ENCODE measurements at places on chromosomes 4 and X.

- DNase-seq = no peak
Measured at GRCh38 chr4:55437356-55437796, 41.6 kb downstream of the TMEM165 start.

GRCh38 chr4:123956204-123956603 is 559.6 kb downstream of the SPRY1 start:
- DNase-seq = no peak

DNA sequence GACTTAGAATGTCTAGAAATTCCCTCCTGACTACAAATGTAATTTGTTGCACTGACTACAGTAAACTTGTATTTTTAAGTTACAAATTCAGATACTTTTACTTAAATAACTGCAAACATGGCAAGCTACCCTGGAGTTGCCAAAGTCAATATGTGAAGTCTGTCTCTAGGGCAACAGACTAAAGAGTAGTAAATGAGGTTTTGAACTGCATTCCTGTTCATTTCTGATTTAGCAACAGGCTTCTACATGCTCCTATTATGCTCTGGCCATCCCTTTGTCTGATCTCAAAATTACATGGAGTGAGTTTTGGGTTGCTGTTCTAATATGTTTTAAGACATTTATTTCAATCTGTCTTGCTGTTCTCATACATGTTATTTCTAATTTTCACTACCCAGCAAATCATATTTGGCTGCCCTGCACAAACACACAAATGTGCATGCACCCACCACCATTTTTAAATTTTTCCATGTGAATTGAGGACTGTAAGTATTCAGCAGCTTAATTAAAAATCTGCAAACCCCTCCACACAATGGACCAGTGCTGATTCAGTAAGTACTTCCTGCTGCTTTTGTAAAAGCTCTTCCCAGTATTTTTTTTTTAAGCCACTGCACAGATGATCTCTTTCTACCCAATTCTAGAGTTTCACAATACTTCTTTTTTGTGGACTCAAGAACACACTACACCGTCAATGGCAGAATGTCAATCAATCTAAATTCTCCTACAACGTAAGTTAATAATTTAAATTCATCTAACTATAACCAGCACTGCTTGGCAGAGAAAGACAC is 26.7 kb downstream of the SH3RF1 start:
- no peak for DNase-seq

DNA sequence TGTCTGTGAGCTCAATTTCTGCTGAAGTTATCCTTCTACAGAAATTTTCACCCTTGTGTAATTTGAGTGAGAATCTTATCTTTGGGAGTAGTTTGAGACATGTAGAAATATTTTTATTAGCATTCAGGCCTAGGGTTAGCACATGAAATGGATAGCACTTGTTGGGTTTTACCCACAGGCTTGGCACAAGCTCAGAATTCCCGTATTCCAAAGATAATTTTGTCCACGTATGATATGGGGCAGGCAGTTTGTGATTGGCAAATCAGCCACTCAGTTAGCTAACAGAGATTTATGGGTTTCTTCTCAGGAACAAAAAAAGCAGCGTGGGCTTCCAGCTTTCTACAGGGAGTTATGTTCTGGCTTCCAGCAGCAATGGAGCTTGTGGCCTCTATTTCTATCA is 117.9 kb upstream of the DCAF8L1 start:
- DNase-seq = no peak

GRCh38 chr4:55768291-55768690 is 51.3 kb upstream of the EXOC1L start:
- DNase-seq = no peak

- no peak for DNase-seq
Measured at GRCh38 chr4:4758681-4759080, 100.8 kb upstream of the MSX1 start.

- DNase-seq = no peak
Measured at GRCh38 chrX:68375803-68376202, 57.5 kb downstream of the OPHN1 start.

DNA sequence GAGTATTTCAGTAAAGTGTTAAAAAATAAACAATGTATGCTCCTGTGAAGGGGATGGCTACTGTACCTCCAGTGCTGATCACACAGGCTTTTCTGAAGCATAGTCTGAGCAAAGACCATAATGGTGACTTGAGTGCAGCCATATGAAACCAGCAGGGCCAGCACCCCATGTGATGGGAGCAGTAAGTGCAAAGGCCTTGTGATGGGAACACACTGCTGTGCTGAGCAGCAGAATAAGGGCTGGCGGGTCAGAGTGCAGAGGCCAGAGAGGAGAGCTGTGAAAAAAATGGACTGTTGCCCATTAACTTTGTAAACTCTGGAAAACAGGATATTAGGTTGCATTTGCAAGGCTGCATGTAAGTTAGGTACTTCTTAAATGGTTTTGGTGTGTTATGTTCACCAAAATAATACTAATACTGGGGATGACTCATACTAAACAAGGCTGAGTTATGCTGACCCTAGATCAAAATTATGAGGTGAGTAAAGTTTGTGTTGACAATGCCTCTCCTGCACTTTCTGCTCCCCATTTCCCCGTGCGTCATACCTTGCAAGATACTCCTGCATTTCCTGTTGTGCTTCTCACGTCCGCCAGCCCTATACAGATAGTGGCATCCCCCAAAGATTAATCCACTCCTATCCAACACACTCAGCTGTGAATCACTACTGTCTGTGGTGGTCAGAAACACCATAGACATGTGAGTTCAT is 67.0 kb upstream of the FAM9A start:
- DNase-seq = no peak

GRCh38 chr4:183249854-183250253 is 70.2 kb downstream of the CLDN22 start:
- DNase-seq = no peak

GRCh38 chr4:139567159-139567870 is 11.3 kb upstream of the SETD7 start:
- no peak for DNase-seq

DNA sequence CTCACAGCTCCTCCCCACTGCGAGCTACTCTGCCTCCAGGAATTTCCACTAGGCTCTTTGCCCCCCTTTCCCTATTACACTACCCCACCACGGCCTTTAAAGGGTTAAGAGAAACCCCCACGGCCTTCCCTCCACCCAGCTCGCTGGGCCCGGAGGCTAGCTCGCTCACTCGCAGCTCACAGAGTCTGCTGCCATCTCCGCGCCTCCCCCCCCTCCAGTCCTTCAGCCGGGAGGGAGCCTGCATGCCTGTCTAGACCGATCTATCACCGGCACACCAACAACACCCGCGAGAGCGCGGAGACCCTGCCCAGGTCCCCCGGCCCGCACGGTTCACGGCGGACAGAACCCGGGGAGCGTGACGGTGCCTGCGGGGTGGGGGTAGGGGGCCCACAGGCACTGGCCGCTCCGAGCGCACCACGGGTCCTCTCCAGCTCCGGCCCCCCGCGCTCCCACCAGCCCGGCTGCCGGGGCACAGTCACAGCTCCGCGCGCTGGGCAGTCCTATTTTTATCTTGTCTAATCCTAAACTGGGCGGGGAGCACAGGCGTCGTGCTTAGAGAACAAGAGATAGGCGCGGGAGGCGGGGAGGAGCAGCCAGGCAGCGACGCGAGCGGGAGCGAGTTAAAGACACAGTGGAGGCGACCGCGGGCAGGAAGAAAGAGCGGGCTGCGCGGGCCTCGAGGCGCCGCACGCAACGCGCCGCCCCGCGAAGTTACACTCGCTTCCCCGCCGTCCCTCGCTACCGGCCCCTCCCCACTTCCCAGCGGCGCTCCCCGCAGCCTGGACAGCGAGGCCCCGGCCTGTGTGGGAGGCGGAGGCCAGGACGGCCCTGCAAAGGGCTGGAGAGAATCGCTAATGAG is 3.5 kb downstream of the BCOR start:
- DNase-seq = no peak

DNA sequence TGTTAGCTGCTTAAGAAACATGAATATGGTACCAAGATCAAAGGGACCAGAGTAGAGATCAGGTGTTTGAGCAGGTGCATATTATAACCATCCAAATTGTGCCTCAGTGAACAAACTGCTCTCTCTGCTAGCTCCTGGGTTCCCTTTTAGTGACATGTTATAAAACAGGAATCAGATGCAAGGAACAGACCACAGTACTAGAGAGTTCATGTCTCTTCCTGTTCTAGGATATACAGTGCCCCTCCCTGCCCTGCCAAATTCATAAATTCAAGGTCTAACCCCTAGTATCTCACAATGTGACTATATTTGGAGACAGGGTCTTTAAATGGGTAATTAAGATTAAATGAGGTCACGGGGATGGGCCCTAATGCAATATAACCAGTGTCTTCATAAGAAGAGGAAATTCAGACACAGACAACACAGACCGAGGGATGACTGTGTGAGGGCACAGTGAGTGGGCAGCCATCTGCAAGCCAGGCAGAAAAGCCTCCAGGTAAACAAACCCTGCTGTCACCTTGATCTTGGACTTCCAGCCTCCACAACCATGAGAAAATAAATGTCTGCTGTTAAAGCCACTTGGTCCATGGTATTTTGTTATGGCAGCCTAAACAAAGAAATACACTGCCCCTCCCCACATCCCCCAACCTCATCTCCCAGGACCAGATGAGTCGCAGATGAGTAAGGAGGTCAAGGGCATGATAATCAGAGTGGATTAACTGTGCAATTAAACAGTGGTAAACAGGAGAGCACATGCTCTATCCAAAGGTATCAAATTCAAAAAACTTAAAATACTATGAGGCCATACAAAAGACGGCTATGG is 82.5 kb downstream of the RBM47 start:
- no peak for DNase-seq

DNA sequence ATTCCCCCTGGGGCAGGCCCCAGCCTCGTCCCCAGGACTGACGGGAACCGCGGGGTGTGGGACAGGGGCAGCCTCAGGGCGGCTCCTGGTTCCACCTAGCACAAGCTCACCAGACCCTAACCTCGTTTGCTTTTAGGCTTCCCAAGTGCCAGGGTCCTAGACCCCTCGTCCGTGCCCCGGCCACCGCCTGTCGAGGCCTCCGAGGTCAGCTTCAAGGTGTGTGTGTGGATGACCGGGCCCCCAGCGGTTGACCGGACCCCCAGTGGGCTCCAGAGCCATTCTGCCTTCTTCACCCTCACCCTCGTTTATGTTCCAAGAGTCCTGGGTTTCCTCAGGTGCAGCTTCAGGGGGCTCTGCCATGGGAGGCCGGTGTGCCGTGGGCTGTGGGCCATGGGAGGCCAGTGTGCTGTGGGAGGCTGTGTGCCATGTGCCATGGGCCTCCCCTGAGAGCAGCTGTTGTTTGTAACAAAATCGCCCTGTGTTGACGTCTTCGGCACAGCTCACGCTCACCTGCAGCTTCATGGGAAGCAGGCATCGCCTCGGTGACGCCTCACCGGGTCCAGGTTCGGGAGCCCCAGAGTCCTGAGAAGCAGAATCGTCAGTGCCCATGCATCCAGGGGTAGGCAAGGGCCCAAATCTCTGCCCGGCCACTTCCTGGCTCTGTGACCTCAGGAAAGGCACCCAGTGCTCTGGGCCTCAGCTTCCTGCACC is 43.0 kb upstream of the HMX1 start:
- DNase-seq = no peak

- DNase-seq = no peak
Measured at GRCh38 chr4:140807491-140808252, 51.5 kb upstream of the TBC1D9 start.

GRCh38 chr4:22030307-22030706 is 81.7 kb upstream of the KCNIP4 start:
- no peak for DNase-seq

DNA sequence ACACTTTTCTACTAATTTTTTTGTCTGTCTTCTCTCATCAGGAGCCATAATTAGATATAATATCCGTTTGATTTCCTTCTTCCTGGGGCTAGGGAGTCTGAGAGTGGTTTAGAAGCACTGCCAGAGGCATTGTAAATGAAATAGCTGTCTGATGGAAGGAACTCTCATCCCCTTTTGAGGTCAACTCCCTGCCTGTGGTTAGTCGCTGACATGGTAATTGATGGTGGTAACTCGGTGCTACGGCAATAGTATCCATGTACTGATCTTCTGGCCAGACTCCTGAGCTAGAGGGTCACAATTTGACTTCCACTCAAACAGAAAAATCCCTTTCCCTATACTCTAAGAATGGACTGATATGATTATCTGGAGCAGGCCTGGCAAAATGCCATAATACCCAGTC is 108.1 kb upstream of the TRPC5 start:
- no peak for DNase-seq

- no peak for DNase-seq
Measured at GRCh38 chrX:108304757-108305156, 133.5 kb downstream of the COL4A6 start.

DNA sequence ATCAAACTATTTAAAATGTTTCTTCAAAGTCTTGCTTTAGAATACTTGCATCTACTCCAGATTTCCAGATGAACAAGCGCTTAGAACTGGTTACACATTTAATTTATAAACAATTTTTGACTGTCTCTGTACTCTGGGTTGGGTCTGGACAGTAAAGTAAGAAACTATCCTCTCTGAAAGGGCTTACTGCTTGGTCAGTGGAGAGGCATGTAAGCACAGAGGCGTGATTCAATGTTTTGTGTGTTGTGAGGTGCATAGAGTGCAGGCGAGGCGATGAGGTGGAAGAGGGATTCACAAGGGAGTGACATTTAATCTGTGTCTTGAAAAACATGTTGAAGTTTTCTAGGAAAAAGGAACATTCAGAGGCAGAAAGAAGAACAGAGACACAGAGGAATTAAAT is 231.4 kb downstream of the VEGFC start:
- DNase-seq = no peak

GRCh38 chrX:6225288-6225910 is 3.3 kb downstream of the NLGN4X start:
- no peak for DNase-seq

DNA sequence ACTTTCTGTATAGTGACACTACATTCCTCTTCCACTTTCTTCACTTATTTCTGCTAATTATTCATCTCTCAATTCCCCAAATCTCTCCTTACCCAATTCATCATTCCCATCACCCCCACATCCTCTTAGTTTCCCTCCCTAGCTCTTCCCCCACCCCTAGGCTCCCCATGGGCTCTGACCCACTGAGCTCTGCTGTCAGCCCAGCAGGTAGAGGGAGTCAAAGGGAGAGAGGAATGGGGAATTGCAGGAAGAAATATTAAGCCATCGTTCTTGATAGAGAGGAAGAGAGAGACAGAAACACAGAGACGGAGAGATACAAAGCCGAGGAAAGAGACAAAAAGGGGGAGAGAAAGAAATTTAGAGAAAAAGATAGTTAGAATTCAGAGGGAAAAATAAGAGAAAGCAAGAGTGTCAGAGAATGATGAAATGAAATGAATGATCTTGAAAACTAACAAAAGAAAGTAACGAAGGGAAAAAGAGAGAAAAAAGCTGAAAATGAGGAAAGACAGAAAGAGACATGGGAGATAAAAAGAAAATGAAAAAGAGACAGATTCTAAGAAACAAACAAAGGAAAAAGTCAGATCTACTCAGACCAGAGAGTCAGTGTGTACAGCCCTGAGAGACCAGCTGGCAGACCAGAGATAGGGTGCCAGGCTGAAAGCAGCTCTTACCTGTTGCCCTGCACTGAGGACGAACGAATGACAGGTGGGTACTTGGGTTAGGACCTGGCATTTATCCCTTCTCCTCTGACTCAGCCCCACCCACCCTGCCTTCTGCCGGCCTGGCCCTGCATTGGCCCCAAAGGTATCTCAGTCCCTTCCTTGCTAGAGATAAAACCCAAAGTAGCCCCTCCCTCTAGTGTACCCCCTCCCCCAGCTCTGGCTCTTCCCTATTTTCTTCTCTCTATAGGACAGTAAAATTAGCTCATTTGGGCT is at the start of gene ALAS2:
ALAS2 (minus strand) TSS at position 707 of the 935 bp plus-strand sequence. CDS start 4,977 bp downstream, outside the sequence.
- no peak for DNase-seq

GRCh38 chr4:14879683-14880082 is 122.6 kb upstream of the CPEB2 start:
- no peak for DNase-seq

GRCh38 chr4:13833171-13833804 is 205.8 kb upstream of the BOD1L1 start:
- DNase-seq = no peak

Data from stimulated activated CD8-positive, alpha-beta memory T cell treated with anti-CD3 and anti-CD28 coated beads, Interleukin-2, amount 100 ng/mL, for 1 hour (primary cell).